Right atrium auricular region (tissue), 2 donors: ENCODE measurements at places on chromosomes 12 and 14.

GRCh38 chr14:31263485-31264133 is 56.0 kb upstream of the HECTD1 start:
- H3K27me3 ChIP-seq: no peaks in the 10 kb centered on the region
- H3K4me1 ChIP-seq: no peaks in the 10 kb centered on the region
- H3K4me3 ChIP-seq: no peak overlapping the region

- H3K4me1 ChIP-seq: no peaks in the 10 kb centered on the region
- H3K4me3 ChIP-seq: no peak overlapping the region
- no peaks in the 10 kb centered on the region for H3K36me3 ChIP-seq
- DNase-seq: no peak
Observed at GRCh38 chr14:87368751-87369150, 624.2 kb downstream of the GALC start.

- no peak overlapping the region for H3K4me3 ChIP-seq
- no peaks in the 10 kb centered on the region for H3K4me1 ChIP-seq
- H3K27me3 ChIP-seq: no peaks in the 10 kb centered on the region
- no peak for DNase-seq
Observed at GRCh38 chr12:123114304-123115083, 36.4 kb downstream of the PITPNM2 start.

- H3K36me3 ChIP-seq: no peaks in the 10 kb centered on the region
- no peaks in the 10 kb centered on the region for H3K27me3 ChIP-seq
- peak overlapping the region; percentile 90 for H3K27ac ChIP-seq
- no peaks in the 10 kb centered on the region for H3K4me1 ChIP-seq
- H3K4me3 ChIP-seq: no peak overlapping the region
- DNase-seq: no peak
Observed at GRCh38 chr12:120685522-120685921, 1.4 kb upstream of the MLEC start.

DNA sequence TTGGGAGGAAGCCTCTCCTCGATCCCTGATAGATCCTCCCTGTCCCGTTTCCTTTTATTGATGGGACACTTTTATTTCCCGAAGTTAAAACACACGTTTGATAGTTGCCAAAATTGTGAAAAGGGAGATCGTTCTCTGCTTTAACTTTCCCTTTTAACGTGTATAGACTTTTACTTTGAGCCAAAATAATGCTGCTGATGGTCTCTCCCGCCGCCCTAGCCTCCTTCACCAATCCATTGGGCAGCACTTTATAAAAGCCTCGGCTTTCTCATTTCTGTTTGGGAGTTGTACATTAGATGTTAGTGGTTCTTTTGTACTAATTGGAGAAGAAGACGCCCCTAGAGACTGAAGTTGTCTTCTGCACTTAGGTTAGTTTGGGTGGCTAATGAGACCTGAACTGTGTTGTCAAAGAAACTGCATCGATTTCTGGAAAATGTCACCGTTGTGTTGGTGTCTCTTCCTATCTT is 1.4 kb downstream of the TMTC2 start:
- no peak overlapping the region for H3K27ac ChIP-seq
- no peaks in the 10 kb centered on the region for H3K27me3 ChIP-seq
- H3K4me3 ChIP-seq: peak overlapping the region; percentile 76
- peaks cover 19% of the 10 kb centered on the region for H3K4me1 ChIP-seq

DNA sequence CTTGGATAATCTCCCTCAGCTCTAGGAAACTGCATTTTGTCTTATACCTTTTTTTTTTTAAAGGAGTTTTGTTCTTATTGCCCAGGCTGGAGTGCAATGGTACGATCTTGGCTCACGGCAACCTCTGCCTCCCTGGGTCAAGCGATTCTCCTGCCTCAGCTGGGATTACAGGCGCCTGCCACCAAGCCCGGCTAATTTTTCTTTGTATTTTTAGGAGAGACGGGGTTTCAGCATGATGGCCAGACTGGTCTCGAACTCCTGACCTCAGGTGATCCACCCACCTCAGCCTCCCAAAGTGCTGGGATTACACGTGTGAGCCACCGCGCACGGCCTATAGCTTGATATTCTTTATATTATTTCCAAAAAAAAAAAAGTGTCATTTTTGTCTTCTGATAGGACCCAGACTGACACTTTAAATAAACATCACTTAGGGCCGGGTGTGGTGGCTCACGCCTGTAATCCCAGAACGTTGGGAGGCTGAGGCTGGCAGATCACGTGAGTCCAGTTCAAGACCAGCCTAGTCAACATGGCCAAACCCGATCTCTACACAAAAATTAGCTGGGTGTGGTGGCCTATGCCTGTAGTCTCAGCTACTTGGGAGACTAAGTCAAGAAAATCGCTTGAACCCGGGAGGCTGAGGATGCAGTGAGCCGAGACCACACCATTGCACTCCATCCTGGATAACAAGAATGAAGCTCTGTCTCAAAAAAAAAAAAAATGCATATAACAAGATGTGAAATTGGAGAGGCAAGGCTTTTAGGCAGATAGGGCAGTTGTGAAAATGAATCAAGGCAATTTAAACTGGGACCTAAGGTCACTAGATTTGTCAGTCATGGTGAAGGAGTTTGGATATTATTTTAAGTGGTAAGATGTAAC is 18.4 kb downstream of the SLC2A3 start:
- no peak for DNase-seq
- no peaks in the 10 kb centered on the region for H3K27me3 ChIP-seq
- H3K27ac ChIP-seq: no peak overlapping the region
- H3K4me1 ChIP-seq: no peaks in the 10 kb centered on the region

GRCh38 chr12:39620659-39621658 is 1.4 kb upstream of the ABCD2 start:
- H3K36me3 ChIP-seq: no peaks in the 10 kb centered on the region
- no peaks in the 10 kb centered on the region for H3K4me1 ChIP-seq
- no peak for DNase-seq
- no peaks in the 10 kb centered on the region for H3K27me3 ChIP-seq
- peak overlapping the region; percentile 51 for H3K4me3 ChIP-seq

- H3K4me1 ChIP-seq: peaks cover 14% of the 10 kb centered on the region
- DNase-seq: no peak
- H3K36me3 ChIP-seq: no peaks in the 10 kb centered on the region
- no peak overlapping the region for H3K27ac ChIP-seq
- no peak overlapping the region for H3K4me3 ChIP-seq
Observed at GRCh38 chr12:115597157-115597712, 680.3 kb downstream of the MED13L start.

- H3K4me1 ChIP-seq: peaks cover 4% of the 10 kb centered on the region
- H3K36me3 ChIP-seq: no peaks in the 10 kb centered on the region
- no peak overlapping the region for H3K4me3 ChIP-seq
- no peak for DNase-seq
- H3K27me3 ChIP-seq: no peaks in the 10 kb centered on the region
Observed at GRCh38 chr12:65199604-65200003, 30.2 kb downstream of the LEMD3 start.

GRCh38 chr12:126454581-126454980 is 1389.3 kb downstream of the AACS start:
- H3K4me1 ChIP-seq: no peaks in the 10 kb centered on the region
- DNase-seq: no peak
- H3K36me3 ChIP-seq: no peaks in the 10 kb centered on the region
- no peak overlapping the region for H3K27ac ChIP-seq

GRCh38 chr12:113131556-113131955 is 4.0 kb downstream of the RASAL1 start:
- DNase-seq: no peak
- no peaks in the 10 kb centered on the region for H3K36me3 ChIP-seq
- H3K27ac ChIP-seq: no peak overlapping the region
- peaks cover 11% of the 10 kb centered on the region for H3K4me1 ChIP-seq
- no peaks in the 10 kb centered on the region for H3K27me3 ChIP-seq

GRCh38 chr12:97306147-97306546 is 156.5 kb upstream of the RMST start:
- no peak overlapping the region for H3K27ac ChIP-seq
- DNase-seq: no peak
- no peaks in the 10 kb centered on the region for H3K36me3 ChIP-seq
- no peak overlapping the region for H3K4me3 ChIP-seq
- H3K27me3 ChIP-seq: no peaks in the 10 kb centered on the region

GRCh38 chr14:90508036-90508435 is 111.2 kb downstream of the CALM1 start:
- no peaks in the 10 kb centered on the region for H3K27me3 ChIP-seq
- H3K27ac ChIP-seq: no peak overlapping the region
- H3K4me1 ChIP-seq: no peaks in the 10 kb centered on the region
- H3K36me3 ChIP-seq: no peaks in the 10 kb centered on the region
- no peak for DNase-seq

- H3K4me1 ChIP-seq: no peaks in the 10 kb centered on the region
- DNase-seq: no peak
- no peak overlapping the region for H3K27ac ChIP-seq
- no peaks in the 10 kb centered on the region for H3K27me3 ChIP-seq
Observed at GRCh38 chr12:93851257-93851671, 174.1 kb downstream of the CRADD start.

GRCh38 chr12:39972119-39972518 is 133.8 kb downstream of the SLC2A13 start:
- no peak for DNase-seq
- H3K27me3 ChIP-seq: no peaks in the 10 kb centered on the region
- H3K4me1 ChIP-seq: no peaks in the 10 kb centered on the region

GRCh38 chr14:74905595-74906142 is 17.4 kb downstream of the RPS6KL1 start:
- peak; percentile 75 for DNase-seq
- H3K27me3 ChIP-seq: no peaks in the 10 kb centered on the region
- peaks cover 31% of the 10 kb centered on the region for H3K36me3 ChIP-seq
- peaks cover 41% of the 10 kb centered on the region for H3K4me1 ChIP-seq
- no peak overlapping the region for H3K27ac ChIP-seq

DNA sequence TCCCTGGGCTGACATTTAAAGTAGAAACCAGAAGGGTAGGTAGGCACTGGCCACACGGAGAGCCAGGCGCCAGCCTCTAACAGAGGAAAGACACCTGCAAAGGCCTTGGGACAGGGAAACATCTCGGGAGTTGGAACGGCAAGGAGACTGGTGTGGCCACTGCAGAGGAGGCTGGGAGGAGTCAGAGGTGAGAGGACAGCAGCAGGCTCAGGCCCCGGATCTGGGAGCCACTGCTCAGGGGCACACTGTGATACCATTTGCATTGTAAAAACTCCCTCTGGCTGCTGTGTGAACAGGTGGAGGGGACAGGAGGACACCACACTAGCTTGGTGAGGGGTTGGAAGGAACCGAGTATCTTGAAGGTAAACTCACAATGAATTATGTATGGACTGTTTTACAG is 2.7 kb downstream of the ANHX start:
- no peaks in the 10 kb centered on the region for H3K4me1 ChIP-seq
- H3K4me3 ChIP-seq: no peak overlapping the region
- DNase-seq: no peak
- H3K27ac ChIP-seq: no peak overlapping the region
- no peaks in the 10 kb centered on the region for H3K27me3 ChIP-seq
- H3K36me3 ChIP-seq: no peaks in the 10 kb centered on the region

GRCh38 chr12:127399451-127399850 is 867.5 kb upstream of the TMEM132C start:
- H3K4me3 ChIP-seq: no peak overlapping the region
- no peaks in the 10 kb centered on the region for H3K4me1 ChIP-seq
- no peaks in the 10 kb centered on the region for H3K36me3 ChIP-seq
- no peak overlapping the region for H3K27ac ChIP-seq

- H3K4me3 ChIP-seq: no peak overlapping the region
- no peak overlapping the region for H3K27ac ChIP-seq
- DNase-seq: no peak
- H3K27me3 ChIP-seq: no peaks in the 10 kb centered on the region
- no peaks in the 10 kb centered on the region for H3K36me3 ChIP-seq
Observed at GRCh38 chr12:42118136-42118879, 26.4 kb downstream of the GXYLT1 start.

- no peaks in the 10 kb centered on the region for H3K4me1 ChIP-seq
- no peak overlapping the region for H3K27ac ChIP-seq
Observed at GRCh38 chr12:97637770-97638169, 175.2 kb downstream of the RMST start.

DNA sequence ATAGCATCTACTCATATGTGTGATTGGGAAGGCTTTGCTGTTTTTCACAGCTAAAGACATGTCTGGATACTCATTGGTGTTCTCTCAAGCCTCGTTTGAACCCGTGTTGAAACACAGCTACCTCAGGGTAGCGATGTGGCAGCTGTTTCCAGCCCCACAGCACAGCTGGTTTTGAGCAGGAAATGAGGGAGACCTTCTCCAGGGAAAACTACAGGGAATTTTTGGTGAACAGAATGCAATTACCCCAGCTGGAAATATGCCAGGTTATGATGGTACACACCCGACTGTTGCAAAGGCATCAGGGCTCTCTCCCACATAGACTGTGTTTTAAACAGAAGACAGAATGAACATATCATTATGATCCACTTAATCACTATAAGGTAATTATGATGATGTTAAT is 828.9 kb downstream of the VRK1 start:
- H3K36me3 ChIP-seq: no peaks in the 10 kb centered on the region
- H3K4me3 ChIP-seq: no peak overlapping the region
- no peaks in the 10 kb centered on the region for H3K27me3 ChIP-seq
- H3K4me1 ChIP-seq: no peaks in the 10 kb centered on the region
- H3K27ac ChIP-seq: no peak overlapping the region

GRCh38 chr12:53492830-53493609 is 6.2 kb downstream of the MAP3K12 start:
- H3K27me3 ChIP-seq: no peaks in the 10 kb centered on the region
- H3K27ac ChIP-seq: peak overlapping the region; percentile 82
- peaks cover 3% of the 10 kb centered on the region for H3K36me3 ChIP-seq
- H3K4me3 ChIP-seq: peak overlapping the region; percentile 60
- H3K4me1 ChIP-seq: no peaks in the 10 kb centered on the region
- DNase-seq: peak; percentile 96

GRCh38 chr14:56289155-56289554 is 170.9 kb downstream of the PELI2 start:
- H3K27me3 ChIP-seq: no peaks in the 10 kb centered on the region
- no peak overlapping the region for H3K27ac ChIP-seq
- peaks cover 13% of the 10 kb centered on the region for H3K36me3 ChIP-seq
- no peaks in the 10 kb centered on the region for H3K4me1 ChIP-seq
- DNase-seq: no peak
- H3K4me3 ChIP-seq: no peak overlapping the region

GRCh38 chr14:65446159-65446558 is 33.6 kb downstream of the FUT8 start:
- no peaks in the 10 kb centered on the region for H3K36me3 ChIP-seq
- H3K27me3 ChIP-seq: no peaks in the 10 kb centered on the region
- no peaks in the 10 kb centered on the region for H3K4me1 ChIP-seq
- no peak overlapping the region for H3K4me3 ChIP-seq

DNA sequence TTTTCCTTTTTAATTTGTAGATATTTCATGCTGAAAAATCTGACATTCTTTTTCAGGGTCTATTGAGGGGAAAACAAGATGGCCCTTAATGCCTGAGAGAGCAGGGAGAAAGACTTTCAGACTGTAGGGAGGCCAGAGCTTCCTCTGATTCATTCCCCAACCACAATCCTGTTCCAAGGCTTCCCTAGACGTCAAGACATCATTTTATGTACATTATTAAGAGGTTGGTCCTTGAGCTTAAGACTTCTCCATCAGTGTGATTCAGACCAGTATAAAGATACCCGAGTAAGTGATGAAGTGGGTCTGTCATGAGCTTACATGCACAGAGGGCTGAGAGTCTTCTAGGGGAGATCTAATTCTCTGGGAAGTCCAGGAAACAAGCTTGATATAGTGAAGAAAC is 57.3 kb downstream of the AVPR1A start:
- H3K4me3 ChIP-seq: no peak overlapping the region
- H3K4me1 ChIP-seq: no peaks in the 10 kb centered on the region
- no peaks in the 10 kb centered on the region for H3K36me3 ChIP-seq
- H3K27me3 ChIP-seq: no peaks in the 10 kb centered on the region
- no peak for DNase-seq
- no peak overlapping the region for H3K27ac ChIP-seq
